ENCODE measurements at places on chromosomes 1 and 21.
A peak's percentile ranks its signal among the peaks of the same experiment; 100 is the strongest.

DNA sequence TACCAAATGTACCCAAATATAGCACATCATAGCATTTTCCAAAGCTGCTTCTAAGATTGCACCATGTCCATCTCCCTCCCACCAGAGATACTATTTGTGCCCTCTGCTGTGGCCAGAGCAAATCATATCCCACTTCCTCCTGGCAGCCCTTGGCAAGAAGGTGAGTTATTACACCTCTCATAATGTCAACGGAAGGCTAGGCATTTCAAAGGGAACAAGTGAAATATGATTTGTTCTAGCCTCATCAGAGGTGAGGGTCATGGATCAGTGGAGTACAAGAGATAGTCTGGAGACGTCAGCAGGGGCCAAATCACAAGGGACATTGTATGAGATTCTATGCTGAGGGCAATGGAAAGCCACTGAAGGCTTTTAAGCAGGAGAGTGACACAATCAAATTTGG is 90.2 kb upstream of the BCAR3 start:
- DNase-seq: no peak

DNA sequence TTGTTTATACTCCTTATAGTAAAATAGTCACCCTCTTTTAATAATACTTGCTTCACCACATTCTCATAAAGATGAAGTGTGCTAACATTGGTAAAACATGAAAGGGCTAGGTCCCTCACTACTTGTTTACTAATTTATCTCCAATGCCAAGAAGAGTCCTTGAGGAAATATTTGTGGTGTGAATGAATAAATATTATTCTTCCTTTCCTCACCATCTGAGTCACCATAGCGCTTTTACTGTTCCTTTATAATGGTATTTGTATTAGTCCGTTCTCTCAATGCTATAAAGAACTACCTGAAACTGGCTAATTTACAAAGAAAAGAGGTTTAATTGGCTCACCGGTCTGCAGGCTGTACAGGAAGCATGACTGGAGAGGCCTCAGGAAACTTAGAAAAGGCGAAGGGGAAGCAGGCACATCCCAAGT is 222.8 kb upstream of the ZRANB2 start:
- DNase-seq: no peak

DNA sequence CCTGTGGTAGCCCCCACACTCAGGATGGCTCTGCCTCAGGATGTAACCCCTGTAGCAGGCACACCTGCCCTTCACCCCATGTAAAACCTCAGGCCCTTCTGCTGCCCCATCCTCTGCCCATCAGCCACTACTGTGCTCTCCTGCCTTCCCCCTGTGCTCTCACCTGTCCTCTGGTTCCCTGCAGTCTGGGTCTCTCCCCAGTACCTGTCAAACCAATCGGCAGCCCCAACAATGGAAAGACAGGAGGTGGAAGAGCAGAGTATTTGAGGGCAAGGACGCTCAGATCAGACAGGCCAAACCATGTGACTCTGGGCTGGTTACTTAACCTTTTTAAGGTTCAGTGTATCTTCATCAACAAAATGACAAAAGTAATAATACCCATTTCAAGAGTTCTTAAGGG is 30.9 kb downstream of the SMIM12 start:
- no peak for DNase-seq

DNA sequence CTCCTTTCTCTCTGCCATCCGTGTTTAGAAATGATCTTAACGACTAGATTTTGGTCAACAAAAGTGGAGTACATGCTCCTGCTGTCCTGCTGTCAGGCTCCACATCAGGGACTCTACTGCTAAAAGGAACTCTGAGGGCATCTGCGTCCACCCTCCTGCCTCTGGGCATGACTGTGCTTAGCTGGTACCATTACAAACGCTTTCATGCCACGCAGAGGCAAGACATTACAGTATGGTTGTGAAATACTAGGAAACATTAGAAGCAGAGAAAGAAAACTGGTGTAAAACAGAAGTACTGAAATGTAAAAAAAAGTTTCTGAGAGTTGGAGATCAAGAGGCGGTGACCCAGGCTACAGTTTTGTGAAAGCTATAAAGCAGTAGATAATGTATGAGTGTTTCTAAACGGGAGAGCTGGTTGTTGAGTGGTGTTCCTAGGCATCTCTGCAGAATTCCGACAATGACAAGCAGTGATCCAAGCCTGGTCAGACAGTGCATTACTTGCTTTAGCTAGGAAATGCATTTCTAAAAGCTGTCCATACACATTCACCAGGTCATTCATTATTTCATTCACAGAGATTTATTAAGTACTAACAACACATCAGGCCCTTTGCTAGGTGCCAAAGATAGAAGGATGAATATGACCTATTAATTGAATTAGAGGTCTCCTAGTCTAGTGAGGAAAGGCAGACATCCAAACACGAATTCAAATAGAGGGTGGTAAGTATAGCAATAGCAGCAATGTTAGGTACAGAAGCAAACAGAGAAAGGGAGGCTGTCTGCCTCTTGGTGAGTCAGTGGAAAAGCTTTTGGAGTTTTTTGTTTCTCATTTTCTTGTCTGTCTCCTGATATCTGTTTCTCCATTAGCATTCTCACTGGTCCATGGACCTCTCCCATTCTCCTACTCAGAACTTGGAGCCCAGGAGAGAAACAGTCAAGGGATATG is 401.9 kb downstream of the LMO4 start:
- DNase-seq: no peak

DNA sequence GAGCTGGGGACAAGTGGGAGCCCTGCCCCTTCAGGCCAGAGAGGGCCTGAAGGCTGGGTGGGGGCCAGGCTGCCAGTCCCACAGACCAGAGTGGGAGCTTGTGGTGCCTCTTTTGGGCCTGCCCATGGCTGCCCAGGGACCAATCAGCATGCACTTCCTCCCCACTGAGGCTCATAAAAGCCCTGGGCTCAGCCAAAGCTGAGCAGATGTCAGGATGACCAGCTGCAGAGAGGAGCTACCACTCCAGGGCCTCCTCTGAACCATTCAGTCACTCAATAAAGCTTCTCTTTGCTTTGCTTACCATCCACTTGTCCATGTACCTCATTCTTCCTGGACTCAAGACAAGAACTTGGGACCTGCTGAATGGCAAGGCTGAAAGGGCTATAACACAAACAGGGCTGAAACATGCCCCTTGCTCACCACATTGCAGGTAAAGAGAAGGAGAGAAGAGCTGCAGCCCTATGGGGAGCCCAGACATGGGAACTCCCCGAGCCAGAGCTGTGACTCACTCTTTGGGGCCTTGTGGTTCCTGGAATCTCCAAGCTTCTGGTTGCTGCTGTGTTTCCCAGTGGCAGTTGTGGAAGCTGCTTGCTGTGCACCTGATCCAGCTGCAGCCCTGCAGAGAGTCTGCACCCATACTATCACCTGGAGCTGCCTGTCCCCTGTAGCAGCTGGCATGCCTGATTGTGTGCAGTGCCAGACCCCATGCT is 82.0 kb downstream of the OLFML3 start:
- no peak for DNase-seq

DNA sequence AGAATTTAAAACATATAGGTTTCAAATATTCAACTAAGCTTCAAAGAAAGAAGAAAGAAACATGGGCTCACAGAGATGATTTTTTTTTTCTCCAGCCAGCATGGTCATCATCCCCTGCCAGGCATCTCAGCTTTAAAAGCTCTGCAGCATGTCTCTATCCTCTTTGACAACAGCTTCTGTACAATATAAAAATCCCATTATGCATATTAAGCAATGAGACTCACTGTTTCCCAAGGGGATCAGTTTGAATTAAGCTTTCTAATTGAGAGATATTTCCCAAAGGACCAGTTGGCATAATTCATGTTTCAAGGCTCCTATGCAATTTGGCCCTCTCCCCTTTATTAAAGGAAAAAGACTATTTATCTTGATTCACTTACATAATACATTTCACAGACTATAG is 220.3 kb downstream of the GRIK1 start:
- no peak for DNase-seq

- no peak for DNase-seq
These were observed 856.3 kb upstream of the B3GALT2 start for GRCh38 chr1:194042736-194043135.

GRCh38 chr21:31221043-31221442 is 123.0 kb downstream of the TIAM1 start:
- DNase-seq: no peak

- peak; percentile 59 for DNase-seq
These were observed at the start of gene CD52 for GRCh38 chr1:26317612-26318337. TSS of gene CD52 (plus strand) at chr1:26317958. CDS start at chr1:26318018, 60 bp downstream.

- DNase-seq: no peak
These were observed 147.5 kb upstream of the EDN2 start for GRCh38 chr1:41631971-41632370.

- DNase-seq: no peak
These were observed 14.7 kb downstream of the ENO1 start for GRCh38 chr1:8863794-8864233.

GRCh38 chr1:59015708-59016107 is 231.9 kb upstream of the JUN start:
- DNase-seq: no peak

DNA sequence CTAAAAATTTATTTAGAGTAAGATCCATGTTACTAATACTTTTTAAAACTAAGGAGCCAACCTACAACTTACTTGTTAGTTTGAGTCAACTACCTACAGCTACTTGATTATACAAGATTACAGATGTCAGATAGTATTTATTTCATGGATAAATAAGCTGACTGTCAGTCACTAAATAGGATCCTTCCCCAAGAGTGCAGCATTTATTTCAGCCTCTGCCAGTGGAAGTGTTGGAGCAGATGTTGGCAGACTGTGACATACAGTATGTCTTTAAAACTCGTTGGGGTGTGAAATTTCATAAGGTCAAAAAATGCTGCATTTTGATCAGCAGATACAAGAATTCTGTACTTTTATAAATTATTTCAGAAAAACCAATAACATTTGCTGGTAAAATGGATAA is 156.2 kb downstream of the AKT3 start:
- no peak for DNase-seq

DNA sequence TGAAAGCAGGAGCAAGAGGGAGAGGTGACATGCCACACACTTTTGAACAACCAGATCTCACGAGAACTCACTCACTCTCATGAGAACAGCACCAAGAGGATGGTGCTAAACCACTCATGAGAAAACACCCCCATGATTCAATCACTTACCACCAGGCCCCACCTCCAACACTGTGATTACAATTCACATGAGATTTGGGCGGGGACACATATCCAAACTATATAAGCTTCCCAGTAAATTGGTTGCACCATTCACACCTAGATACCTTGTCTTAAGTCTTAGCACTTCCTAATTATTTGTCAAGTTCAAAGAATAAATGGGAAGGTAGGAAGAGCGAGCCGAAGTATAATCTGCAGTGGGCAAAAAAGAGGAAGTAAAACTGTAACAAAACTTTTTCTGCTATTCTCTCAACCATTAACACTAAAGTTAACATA is 34.3 kb downstream of the AMY1C start:
- DNase-seq: no peak

- DNase-seq: no peak
These were observed 96.8 kb upstream of the RUNX3 start for GRCh38 chr1:25026730-25027450.

GRCh38 chr1:31373897-31374486 is 1.1 kb upstream of the FABP3 start:
- no peak for DNase-seq

DNA sequence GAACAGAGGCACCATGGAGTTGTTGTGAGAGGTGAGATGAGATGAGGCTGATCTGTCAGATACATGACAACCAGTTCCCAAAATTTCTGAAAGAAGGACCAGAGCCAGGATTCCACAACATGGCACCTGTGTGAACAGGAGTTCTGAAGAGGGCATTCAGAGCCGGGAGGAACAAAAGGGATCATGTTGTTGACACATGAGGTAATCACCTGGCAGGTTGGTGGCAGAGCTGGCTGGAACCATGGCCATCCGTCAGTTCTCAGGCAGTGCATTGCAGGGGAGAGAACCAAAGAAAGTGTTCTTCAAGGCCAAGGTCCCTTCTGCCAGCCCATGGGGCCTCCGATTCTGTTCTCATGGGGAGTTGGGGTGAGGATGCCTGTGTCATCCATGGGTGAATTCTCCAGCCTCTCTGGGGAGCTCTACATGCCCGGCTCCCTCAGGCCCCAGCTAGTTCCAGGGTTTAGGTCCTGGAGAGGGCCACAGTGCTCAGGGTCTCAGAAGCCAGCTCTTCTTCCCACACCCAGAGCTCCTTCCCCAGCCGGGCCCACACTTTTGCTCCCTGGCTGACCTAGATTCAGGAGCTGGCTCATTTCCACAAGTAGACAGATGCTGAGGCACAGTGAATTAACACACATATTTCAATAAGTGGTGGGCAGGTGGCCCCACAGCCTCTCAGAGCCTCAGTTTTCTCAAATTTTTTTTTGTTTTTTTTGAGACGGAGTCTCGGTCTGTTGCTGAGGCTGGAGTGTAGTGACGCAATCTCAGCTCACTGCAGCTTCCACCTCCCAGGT is 49.1 kb upstream of the CTPS1 start:
- no peak for DNase-seq

GRCh38 chr1:200907611-200908097 is 13.0 kb downstream of the INAVA start:
- DNase-seq: no peak

- no peak for DNase-seq
These were observed 407 bp downstream of the WNT4 start for GRCh38 chr1:22142315-22143064.

DNA sequence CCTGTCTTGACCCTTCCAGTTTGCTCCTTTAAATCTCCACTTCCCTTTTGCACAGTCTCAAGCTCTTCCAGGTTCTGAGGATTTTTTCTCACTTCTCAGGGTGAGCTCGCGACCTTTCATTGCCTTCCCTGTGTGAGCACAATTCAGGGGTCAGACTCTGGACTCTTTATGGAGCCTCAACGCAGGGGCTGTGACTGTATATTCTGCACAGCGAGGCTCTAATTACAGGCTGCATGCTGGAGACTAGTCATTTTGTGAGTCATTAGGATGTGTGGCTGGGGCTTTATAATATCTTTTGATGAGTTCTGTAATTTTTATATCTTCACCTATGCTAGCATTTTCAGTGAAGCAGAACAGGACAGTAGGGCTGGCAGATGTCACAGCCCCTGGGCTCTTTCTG is 270.7 kb downstream of the KAZN start:
- no peak for DNase-seq

- no peak for DNase-seq
These were observed 5.0 kb downstream of the ALPL start for GRCh38 chr1:21514245-21514644.

GRCh38 chr1:209335178-209335577 is 248.3 kb upstream of the CAMK1G start:
- no peak for DNase-seq

DNA sequence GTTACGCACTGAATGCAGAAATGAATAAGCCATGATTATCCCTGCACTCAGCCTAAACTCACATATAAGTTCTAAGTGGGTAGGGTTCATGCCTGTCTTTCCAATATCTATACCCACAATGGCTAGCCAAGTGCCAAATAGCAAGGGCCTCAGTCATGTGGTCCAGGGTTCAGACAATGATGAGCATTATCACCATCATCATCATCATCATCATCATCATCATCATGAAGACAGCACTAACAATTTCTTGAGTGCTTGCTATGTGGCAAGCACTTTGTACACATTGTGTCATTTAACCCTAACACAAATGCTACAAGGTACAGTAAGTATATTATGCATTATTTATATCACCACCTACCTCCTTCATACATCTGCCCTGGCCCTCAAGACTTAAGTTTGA is 500.0 kb downstream of the AGBL4 start:
- DNase-seq: no peak

- DNase-seq: no peak
These were observed 24.7 kb downstream of the CD34 start for GRCh38 chr1:207886227-207886626.
